ENCODE measurements at places on chromosomes 12 and 14.

GRCh38 chr14:93114713-93115068 is 1.0 kb downstream of the ITPK1 start:
- no peak for DNase-seq

DNA sequence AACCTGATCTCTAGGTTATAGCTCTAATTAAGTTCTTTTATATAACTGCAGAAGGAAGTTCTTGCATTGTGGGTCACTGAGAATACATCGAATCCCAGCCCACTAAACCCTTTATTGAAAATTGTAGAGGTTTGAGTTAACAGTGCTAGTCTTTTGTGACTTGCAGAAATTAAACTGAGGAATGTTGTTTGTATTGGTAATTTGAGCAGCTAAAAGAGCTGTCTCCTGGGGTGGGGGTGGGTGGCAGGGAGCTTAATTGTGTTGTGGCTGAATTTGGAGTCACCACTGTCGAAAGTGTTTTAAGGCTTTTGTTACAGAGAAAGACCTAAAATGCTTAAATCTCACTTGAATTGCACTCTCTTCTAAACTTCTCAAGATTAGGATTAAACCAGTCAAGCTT is 3.2 kb upstream of the COX8C start:
- DNase-seq = no peak

- DNase-seq = no peak
Observed at GRCh38 chr14:76376878-76377734, 1.2 kb downstream of the ESRRB start.

DNA sequence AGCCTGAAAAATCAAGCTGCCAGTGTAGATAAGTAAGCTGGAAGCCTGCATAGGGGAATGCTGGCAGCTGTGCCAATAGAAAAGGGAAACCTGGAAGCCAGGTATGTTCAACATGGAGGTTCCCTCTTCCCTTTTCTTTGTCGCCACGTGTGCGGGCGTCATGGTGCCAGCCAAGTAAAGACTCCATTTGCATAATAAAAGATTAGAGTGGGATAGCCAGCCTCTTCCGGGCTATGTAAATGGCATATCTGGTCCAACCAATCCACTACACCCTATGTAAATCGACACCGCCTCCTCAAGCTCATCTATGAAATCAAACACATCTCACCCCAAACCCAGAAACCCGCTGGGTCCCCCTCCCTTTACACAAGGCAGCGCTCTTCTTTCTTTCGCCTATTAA is 5.6 kb upstream of the ADGRD1 start:
- DNase-seq = no peak

GRCh38 chr12:89051065-89051677 is 301.1 kb downstream of the DUSP6 start:
- peak; percentile 43 for DNase-seq

Data from right renal cortex interstitium (tissue), 3 donors.